Activated T-helper 1 cell treated with anti-CD3 and anti-CD28 coated beads, Interleukin-12 subunit alpha, Interleukin-12 subunit beta, Interleukin-2, Interleukin-4 antibody, amounts not matched to agents 30 ng/mL and 10 ng/mL and 1 ng/mL, durations not matched to agents 14 hours and 24 hours and 36 hours (primary cell): ENCODE measurements at places on chromosomes 12 and 14. TPM values are rescaled to one million over a fixed set of nuclear protein-coding genes. Genes with fewer than 3 reads are reported as not detected.

- no peak for DNase-seq
Observed at GRCh38 chr14:104924421-104925213, at the start of gene PLD4. Gene PLD4, plus strand, starts transcription at chr14:104924879. Its CDS starts 2,262 bp downstream, at chr14:104927141.

GRCh38 chr12:12700254-12700653, 4.3 kb upstream of the GPR19 start:
- DNase-seq, result no peak

DNA sequence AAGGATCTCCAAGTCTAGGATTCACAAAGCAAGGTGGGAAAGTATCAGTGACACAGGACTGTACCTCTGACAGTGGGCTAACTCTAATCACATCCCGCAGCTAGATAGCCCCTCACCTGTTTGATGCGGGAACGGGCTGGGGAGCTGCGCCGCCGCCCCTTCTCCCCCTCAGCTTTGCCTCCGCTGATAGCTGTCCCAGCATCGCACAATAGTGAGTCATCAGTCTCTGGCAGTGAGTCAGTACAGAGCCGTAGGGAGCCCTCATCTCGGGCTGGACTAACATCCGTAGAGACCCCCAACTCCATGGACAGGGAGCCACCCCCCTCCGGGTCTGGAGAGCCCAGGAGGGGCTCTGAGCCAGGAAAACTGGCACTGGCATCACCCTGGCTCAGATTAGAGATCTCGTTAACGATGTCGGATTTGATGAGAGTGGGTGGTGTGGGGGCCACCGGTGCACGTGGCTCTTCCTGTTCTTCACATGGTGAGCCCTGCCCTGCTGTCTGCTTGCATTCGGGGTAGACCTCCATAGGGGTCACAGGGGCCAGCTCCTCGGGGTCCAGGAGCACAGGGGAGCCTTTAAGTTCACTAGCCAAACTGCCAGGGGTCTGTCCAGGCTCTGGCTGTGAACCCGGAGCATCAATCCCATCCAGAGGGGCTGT, 10.9 kb downstream of the KMT2D start:
- no peak for DNase-seq

LUM gene
- not detected in 2 replicates for total RNA-seq

- DNase-seq, result no peak
Observed at GRCh38 chr12:67042697-67043131, 226.4 kb upstream of the CAND1 start.

- no peak for DNase-seq
Observed at GRCh38 chr12:40378691-40379090, 153.9 kb downstream of the LRRK2 start.

SLIRP gene
- total RNA-seq, result 177 and 178 TPM in 2 replicates

DNA sequence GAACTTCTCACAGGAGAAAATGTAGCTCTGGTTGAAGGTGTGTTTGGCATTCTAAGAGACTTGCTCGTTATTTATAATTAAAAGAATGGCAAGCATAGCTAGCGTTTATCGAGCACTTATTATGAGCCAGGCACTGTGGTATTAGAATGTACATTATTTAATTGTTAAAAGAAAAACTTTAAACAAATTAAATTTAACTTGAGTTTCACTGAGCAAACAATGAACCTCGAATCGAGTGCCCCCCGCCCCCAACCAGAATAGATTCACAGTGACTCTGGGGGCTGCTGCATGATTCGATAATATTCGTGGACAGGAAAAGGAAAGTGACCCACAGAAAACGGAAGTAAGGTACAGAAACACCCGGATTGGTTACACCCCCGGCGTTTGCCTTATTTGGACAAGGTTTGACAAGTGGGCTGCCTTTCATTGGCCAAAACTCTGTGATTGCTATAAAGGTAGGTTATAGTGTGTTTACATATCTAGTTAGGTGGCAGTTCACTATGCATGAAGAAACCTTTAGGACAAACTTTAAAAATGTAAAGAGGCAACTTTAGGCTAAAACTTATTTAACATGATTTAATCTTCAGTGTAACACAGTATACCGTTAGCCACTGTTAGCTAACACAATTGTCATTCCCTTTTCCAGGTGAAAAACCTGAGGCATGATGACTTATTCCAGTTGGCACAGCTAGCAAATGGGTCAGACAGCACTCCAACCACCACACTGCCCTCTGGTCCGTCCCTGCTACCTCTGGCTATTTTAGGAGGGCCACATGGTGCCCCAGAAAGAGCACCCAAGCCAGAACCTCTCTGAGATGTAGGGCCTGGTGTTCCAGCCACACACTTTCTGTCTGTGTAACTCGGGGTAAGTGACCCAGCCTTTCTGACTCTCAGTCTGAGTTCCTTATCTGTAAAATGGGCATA, 7.1 kb downstream of the SCNN1A start:
- DNase-seq, result no peak

DNA sequence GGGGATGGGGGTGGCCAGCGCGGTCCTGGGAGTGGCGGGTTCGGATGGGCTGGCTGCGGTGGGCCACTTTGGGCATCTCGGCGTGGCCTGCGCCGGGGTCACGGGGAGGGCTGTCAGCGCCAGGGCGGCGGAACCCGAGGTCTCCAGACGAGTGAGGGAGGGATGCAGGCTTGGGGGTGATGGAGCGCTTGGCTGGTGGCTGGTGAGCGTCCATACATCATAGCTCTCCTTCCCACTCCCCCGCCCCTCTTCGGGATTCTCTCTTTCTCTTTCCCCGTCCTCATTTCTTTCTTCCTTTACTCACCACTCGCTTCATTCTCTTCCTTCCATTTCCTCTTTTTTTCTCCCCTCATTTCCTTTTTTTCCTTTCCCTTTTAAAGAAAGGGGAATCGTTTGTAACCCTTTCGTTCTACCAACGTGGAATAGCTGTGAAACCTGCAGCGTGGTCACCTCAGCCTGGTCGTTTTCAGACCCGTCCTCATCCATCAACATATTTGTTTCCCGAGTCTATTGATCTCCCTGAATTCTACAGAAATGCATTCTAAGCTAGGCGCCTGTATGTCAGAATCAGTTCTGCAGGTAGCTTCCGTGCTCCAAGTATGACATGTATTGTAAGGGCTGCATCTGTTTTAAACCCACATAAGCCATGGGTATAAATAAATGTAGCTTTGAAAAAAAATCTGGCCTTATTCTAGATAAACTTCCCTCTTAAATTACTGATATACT, 260.3 kb upstream of the E2F7 start:
- DNase-seq, result no peak

DNA sequence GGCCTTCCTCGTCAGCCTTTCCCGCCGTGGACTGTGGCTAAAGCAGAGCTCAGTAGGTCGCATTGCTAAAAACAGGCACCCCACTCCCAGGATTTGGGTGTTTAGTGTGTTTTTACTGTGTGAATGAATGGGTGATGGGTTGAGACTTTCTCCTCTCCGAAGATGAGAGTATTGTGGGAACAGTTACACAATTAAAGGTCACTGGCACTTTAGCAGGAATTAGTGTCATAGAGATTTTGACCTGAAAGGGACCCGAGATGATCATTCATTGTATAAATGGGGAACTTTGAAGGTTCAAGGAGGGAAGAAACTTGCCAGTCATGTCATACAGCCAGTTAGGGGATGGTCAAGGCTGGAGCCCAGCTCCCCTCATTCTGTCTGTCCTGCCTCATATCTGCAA, 56.9 kb downstream of the TSPAN9 start:
- DNase-seq, result no peak

- no peak for DNase-seq
Observed at GRCh38 chr12:60805364-60805763, 1209.5 kb downstream of the SLC16A7 start.

DNA sequence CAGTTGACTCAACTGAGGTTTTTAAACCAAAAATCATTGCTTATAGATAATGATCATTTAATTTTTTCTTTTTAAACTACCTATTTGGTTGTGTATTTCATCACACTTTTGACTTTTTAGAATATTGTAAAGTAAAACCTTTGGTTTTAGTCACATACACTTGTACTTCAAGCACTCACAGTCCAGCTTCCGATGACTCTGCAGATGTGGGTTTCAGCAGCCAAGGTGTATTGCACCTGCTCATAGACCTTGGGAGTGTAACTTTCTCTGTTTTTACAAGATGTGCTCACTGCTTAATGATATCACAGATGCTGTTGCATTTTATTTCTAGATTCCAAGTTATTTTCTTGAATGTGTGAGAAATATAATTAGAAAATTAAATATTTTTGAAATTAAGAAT, 188.3 kb upstream of the SLC38A2 start:
- no peak for DNase-seq

DNA sequence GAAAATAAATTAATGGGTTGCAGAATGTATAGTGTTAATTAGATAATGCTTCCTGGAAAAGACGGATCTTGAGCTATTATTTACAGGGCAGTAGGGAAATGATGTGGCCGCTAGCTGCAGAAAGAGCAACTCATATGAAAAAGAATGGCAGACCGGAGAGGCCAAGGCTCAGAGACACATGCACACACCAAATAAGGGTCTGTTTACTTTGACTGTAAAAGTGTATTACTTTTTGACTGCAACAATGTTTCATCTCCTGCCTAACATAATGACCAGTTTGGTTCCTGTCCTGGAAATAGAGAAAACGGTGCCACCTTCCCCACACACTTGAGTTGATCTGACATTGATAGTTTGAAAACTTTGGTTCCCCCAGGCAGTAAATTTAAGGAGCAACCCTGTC, 290.9 kb downstream of the CACNA1C start:
- DNase-seq, result no peak

CRY1 gene
- total RNA-seq, result 23.4 and 23.5 TPM in 2 replicates

GRCh38 chr12:12646483-12647072, 34.9 kb downstream of the CREBL2 start:
- DNase-seq, result no peak

DNA sequence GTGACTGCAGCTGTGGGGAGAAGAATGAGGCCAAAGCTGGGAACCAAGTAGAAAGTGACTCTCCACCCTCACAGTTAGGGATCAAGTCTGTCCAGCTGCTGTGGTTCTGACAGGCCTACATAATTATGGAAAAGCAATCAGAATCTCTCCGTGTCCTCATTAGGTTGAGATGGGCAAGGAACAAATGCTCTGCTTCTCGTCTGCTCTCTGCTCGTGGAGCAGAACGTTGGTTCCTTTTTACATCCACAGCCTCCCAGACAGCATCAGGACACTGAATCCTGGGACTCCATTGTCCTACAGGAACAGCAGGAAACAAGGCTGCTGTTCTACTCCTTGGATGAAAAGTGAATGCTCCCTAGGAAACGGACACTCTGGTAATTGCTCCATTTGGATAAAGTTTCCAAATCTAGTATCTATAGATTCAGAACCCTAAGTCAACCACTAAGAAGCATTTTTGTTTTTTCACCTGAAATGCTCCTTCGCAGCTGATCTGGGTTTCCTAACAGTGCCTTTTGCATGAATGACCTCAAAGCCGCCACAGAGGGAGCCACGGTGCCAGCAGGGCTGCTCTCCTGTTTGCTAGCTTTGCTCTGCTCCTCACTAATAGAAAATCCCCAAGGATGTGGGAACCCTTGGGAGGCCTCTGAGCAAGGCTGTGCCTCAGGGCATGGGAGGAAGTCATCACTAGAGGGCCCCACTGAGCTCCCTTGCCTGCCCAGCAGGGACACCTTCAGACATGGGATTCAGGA, 102.0 kb downstream of the EGLN3 start:
- DNase-seq, result no peak

DNA sequence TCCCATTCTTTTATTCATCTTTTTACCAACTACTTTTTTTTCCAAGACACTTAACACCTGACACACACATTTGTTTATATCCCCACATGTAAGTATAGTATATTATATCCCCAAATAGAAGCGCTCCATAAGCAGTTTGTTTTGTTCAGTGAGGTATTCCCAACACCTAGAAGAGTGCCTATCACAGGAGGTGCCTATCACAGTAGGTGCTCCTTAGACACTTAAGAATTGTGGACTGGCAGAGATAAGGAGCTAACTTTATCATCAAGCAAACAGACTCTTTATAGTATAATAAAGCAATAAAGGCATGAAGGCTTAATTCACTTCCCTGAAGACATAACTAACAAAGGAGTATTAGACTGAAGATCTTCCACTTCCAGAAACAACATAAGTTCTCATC, 29.1 kb downstream of the OSBPL8 start:
- DNase-seq, result no peak

DNA sequence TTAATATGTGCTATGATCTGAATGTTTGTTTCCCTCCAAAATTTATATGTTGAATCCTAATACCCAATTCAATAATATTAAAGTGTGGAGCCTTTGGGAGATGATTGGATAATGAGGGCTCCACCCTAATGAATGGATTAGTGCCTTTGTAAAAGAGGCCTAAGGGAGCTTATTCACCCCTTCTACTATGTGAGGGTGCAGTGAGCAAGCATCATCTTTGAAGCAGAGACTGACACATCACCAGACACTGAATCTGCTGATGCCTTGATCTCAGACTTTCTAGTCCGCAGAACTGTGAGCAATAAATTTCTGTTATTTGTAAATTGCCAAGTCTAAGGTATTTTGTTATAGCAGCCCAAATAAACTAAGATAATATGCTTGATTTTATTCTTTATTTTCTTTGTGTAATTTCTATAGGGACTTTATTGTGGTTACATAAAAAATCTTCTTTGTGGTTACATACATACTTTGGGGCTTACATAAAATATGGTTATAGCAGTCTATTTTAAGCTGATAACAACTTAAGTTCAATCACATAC, 131.1 kb upstream of the SLC38A2 start:
- no peak for DNase-seq

- no peak for DNase-seq
Observed at GRCh38 chr12:132279184-132279889, 50.1 kb downstream of the GALNT9 start.

GRCh38 chr12:13094367-13094766, 9.1 kb downstream of the GSG1 start:
- DNase-seq, result no peak

DNA sequence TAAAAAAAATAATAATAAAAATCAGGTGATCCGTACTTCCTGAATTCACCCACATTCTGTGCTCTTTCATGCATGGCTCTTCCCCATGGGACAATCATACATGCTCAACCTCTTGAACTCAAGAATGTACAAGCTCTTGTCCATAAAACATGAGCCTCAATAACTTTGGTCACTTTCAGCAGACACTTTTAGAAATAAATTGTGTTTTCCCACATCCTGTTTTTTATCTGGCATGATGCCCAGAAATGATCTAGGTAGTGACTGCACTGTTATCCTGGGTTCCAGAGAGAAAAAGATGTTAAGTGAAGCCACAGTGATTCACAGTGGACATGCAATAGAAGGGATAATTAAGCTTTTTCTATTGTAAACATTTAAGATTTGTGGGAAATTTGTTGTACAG, 537.6 kb upstream of the TMEM132C start:
- no peak for DNase-seq

GRCh38 chr12:3098436-3098835, 21.3 kb downstream of the TSPAN9 start:
- DNase-seq, result no peak
